Activated CD4-positive, alpha-beta memory T cell treated with anti-CD3 and anti-CD28 coated beads for 36 hours (primary cell): ENCODE measurements at places on chromosomes 5 and 9. TPM values are rescaled to one million over a fixed set of nuclear protein-coding genes. Genes with fewer than 3 reads are reported as not detected.

Gene SHOC1
- not detected for total RNA-seq

Gene HINT2
- total RNA-seq: 72.6 TPM

Gene ST8SIA4
- total RNA-seq: 32.8 TPM

Gene TAF1L
- not detected for total RNA-seq

Gene SLC36A2
- total RNA-seq: not detected

Gene NR6A1
- 0.61 TPM for total RNA-seq

Gene IL7R
- total RNA-seq: 163 TPM

Gene C5orf46
- not detected for total RNA-seq

Gene CATSPER3
- total RNA-seq: 0.45 TPM

Gene STKLD1
- total RNA-seq: 0.69 TPM

Gene ITGA2
- total RNA-seq: 2.2 TPM

Gene PCDHB4
- total RNA-seq: not detected

Gene PCA3
- total RNA-seq: not detected

GRCh38 chr9:126033318-126033717, 286.1 kb downstream of the PBX3 start:
- no peak for DNase-seq
- no peaks in the 10 kb centered on the region for H3K4me1 ChIP-seq
- no peak overlapping the region for H3K27ac ChIP-seq
- no peak overlapping the region for H3K4me3 ChIP-seq
- peaks cover 19% of the 10 kb centered on the region for H3K27me3 ChIP-seq
- H3K36me3 ChIP-seq: no peaks in the 10 kb centered on the region

GRCh38 chr5:10856683-10857337, 95.8 kb upstream of the DAP start:
- peak; percentile 21 for DNase-seq
- no peak overlapping the region for H3K27ac ChIP-seq
- H3K36me3 ChIP-seq: no peaks in the 10 kb centered on the region
- H3K27me3 ChIP-seq: peaks cover 12% of the 10 kb centered on the region

DNA sequence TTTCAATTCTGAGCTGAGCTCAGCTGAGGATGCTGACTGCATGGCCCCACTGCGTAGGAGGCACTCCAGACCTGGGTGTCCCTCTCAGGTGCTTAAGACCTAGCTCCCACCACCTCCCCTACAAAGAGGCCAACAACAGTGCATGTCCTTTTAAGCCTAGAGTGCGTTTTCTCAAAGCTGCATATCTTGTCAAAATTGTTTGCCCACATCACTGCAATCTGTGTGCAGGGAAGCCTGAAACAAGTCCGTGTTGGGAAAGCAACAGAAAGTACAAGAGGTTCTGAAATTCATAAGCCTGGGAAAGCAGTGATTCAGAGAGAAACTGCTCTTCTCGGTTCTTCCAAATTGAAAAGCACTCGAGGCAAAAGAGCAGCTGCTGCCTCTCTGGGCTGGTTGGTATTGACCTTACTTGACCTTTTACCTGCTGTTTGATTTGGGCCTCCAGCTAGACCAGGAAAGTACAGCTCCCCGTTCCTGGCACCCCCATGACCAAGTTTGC, 238.4 kb downstream of the NR2F1-AS1 start:
- no peak overlapping the region for H3K27ac ChIP-seq
- no peak for DNase-seq
- no peaks in the 10 kb centered on the region for H3K27me3 ChIP-seq
- H3K36me3 ChIP-seq: no peaks in the 10 kb centered on the region

GRCh38 chr5:80372780-80373179, 35.1 kb upstream of the ZFYVE16 start:
- no peaks in the 10 kb centered on the region for H3K36me3 ChIP-seq
- no peak for DNase-seq
- no peak overlapping the region for H3K27ac ChIP-seq
- H3K4me1 ChIP-seq: no peaks in the 10 kb centered on the region
- peaks cover 2% of the 10 kb centered on the region for H3K27me3 ChIP-seq

- H3K36me3 ChIP-seq: no peaks in the 10 kb centered on the region
- H3K4me3 ChIP-seq: no peak overlapping the region
- no peak overlapping the region for H3K27ac ChIP-seq
- peaks cover 37% of the 10 kb centered on the region for H3K27me3 ChIP-seq
These were observed 12.0 kb downstream of the IRX1 start for GRCh38 chr5:3607541-3608181.

- H3K4me3 ChIP-seq: peak overlapping the region; percentile 68
- H3K4me1 ChIP-seq: peaks cover 25% of the 10 kb centered on the region
- peak overlapping the region; percentile 74 for H3K27ac ChIP-seq
- peak; percentile 73 for DNase-seq
- peaks cover 8% of the 10 kb centered on the region for H3K36me3 ChIP-seq
These were observed 192.4 kb downstream of the MEF2C start for GRCh38 chr5:88690409-88691229.

DNA sequence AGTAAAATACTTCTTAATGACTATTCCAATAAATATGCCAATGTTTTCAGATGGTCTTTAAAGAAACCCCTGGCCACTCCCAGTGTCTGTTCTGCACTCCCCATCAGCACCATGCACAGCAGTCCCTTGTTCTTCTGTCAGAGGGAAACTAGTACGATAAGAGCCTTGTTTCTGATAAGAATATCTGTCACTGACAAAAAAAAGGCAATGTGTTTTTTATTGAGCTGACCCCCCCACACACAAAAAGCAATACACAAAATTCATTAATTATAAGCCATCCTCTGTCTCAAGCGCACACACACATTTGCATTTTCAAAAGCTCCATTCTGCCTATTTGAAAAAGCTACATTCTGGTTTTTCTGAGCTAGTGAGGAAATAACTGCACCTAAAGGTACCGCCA, 119.1 kb downstream of the ENC1 start:
- no peak for DNase-seq
- H3K36me3 ChIP-seq: peaks cover 7% of the 10 kb centered on the region
- H3K27ac ChIP-seq: no peak overlapping the region
- H3K4me1 ChIP-seq: no peaks in the 10 kb centered on the region
- peaks cover 6% of the 10 kb centered on the region for H3K27me3 ChIP-seq
- H3K4me3 ChIP-seq: no peak overlapping the region

DNA sequence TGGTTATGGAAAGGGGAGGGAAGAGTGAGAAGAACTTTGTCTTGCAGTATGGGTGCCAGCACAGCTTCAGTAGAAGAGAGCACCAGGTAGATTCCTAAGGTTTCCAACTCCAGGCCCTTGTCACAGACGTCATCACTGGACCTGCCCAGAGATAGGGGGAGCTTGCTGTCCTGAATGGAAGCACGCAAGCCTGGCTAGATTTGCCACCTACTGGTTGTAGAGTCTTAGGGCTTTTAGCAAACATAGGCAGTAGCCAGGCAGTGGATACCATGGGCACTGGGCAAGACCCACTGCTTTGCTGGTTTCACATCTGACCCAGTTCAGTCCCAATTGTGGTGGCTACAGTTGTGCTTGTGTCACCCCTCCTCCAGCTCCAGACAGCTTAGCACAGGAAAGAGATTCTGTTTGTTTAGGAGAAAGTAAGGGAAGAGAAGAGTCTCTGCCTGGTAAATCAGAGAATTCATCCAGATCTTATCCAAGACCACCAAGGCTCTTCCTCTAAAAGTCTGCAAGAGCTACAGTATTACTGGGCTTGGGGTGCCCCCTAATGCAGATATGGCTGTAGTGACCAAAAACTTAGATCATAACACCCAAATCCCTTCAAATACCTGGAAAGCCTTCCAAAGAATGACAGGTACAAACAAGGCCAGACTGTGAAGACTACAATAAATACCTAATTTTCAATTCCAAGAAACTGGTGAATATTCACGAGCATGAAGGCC, 158.9 kb downstream of the HINT1 start:
- no peaks in the 10 kb centered on the region for H3K36me3 ChIP-seq
- no peak overlapping the region for H3K27ac ChIP-seq
- H3K27me3 ChIP-seq: no peaks in the 10 kb centered on the region
- DNase-seq: no peak
- H3K4me1 ChIP-seq: no peaks in the 10 kb centered on the region

GRCh38 chr5:31536873-31537272, 4.8 kb downstream of the C5orf22 start:
- no peaks in the 10 kb centered on the region for H3K27me3 ChIP-seq
- peaks cover 24% of the 10 kb centered on the region for H3K36me3 ChIP-seq
- peaks cover 31% of the 10 kb centered on the region for H3K4me1 ChIP-seq
- H3K27ac ChIP-seq: no peak overlapping the region
- DNase-seq: no peak

- DNase-seq: no peak
- H3K4me1 ChIP-seq: peaks cover 28% of the 10 kb centered on the region
- H3K27ac ChIP-seq: no peak overlapping the region
- H3K36me3 ChIP-seq: peaks cover 44% of the 10 kb centered on the region
- H3K27me3 ChIP-seq: no peaks in the 10 kb centered on the region
These were observed 171.0 kb downstream of the INSYN2B start for GRCh38 chr5:169809281-169809680.

GRCh38 chr5:3662344-3662743, 66.7 kb downstream of the IRX1 start:
- no peaks in the 10 kb centered on the region for H3K27me3 ChIP-seq
- no peaks in the 10 kb centered on the region for H3K36me3 ChIP-seq
- no peak overlapping the region for H3K27ac ChIP-seq
- H3K4me3 ChIP-seq: no peak overlapping the region
- H3K4me1 ChIP-seq: no peaks in the 10 kb centered on the region

- DNase-seq: no peak
- no peaks in the 10 kb centered on the region for H3K4me1 ChIP-seq
- no peaks in the 10 kb centered on the region for H3K36me3 ChIP-seq
- H3K27ac ChIP-seq: no peak overlapping the region
- H3K27me3 ChIP-seq: peaks cover 22% of the 10 kb centered on the region
These were observed 16.6 kb upstream of the EGFL7 start for GRCh38 chr9:136645903-136646754.

GRCh38 chr9:69174616-69175463, 763 bp downstream of the TJP2 start:
- H3K36me3 ChIP-seq: no peaks in the 10 kb centered on the region
- H3K27ac ChIP-seq: peak overlapping the region; percentile 71
- peaks cover 36% of the 10 kb centered on the region for H3K27me3 ChIP-seq
- peak overlapping the region; percentile 82 for H3K4me3 ChIP-seq

GRCh38 chr5:163735069-163735468, 229.7 kb downstream of the MAT2B start:
- DNase-seq: no peak
- no peak overlapping the region for H3K27ac ChIP-seq
- no peaks in the 10 kb centered on the region for H3K36me3 ChIP-seq

DNA sequence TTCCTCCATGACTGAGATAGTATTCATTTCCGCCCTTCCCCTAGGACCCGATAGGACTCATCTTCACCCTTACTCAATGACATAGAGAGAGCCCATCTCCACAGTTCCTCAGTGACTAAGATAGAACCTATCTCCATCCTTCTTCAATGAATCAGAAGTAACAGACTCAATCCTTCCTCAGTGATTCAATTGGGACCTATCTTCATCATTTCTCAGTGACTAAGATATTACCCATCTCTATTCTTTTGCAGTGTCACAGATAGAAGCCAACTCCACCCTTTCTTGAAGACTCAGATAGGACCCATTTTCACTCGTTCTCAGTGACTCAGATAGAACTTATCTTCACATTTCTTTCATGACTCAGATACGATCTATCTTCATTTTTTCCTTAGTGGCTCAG, 164.6 kb downstream of the FBXO4 start:
- no peaks in the 10 kb centered on the region for H3K4me1 ChIP-seq
- H3K36me3 ChIP-seq: no peaks in the 10 kb centered on the region
- DNase-seq: no peak
- no peaks in the 10 kb centered on the region for H3K27me3 ChIP-seq
- no peak overlapping the region for H3K4me3 ChIP-seq
- no peak overlapping the region for H3K27ac ChIP-seq

DNA sequence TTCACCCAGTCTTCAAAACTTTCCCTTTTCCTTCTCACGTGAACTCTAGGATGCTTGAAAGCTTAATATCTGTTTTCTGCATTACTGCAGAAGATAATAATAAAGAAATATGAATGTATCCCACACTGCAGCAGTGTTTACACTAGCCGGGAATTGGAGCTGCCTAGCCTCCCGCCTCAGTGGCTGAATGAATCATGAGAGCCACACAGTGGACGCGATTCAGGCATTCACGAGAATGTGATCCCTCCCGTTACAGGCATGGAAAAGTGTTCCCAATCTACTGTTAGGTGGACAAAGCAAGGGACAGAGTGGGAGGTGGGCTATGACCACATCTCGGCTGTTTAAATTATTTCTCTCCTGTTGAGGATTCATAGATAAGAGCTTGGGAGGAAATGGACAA, 69.4 kb upstream of the CTSL start:
- peaks cover 3% of the 10 kb centered on the region for H3K27me3 ChIP-seq
- no peak for DNase-seq
- H3K4me1 ChIP-seq: peaks cover under 1% of the 10 kb centered on the region
- no peak overlapping the region for H3K4me3 ChIP-seq
- H3K27ac ChIP-seq: no peak overlapping the region
- H3K36me3 ChIP-seq: no peaks in the 10 kb centered on the region

GRCh38 chr9:112378328-112379176, 1.4 kb upstream of the HSDL2 start:
- peak overlapping the region; percentile 97 for H3K4me3 ChIP-seq
- DNase-seq: peak; percentile 57
- peaks cover 40% of the 10 kb centered on the region for H3K4me1 ChIP-seq

DNA sequence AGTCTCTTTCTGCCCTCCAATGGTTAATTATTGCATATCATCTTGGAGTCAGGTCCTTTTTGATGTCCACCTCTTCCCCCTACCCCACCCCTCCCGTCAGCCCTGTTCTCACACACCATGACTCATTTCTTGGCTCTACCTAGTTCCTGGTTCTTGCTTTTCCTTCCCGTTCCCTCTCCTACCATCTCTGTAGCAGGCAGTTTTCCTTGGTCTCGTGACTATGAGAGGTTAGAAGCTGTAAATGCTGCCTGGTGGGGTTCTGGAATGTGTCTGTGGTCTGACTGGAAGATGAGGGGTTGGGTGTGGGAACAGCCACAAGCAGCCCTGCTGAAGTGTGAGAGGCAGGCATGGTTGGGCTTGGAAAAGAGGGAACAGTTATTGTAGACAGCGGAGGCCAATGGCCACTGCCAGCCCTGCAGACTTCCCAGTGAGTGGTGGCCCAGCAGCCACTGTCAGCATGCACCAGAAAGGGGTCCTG, 18.2 kb downstream of the SLC22A5 start:
- H3K4me1 ChIP-seq: peaks cover 52% of the 10 kb centered on the region
- DNase-seq: no peak
- H3K36me3 ChIP-seq: no peaks in the 10 kb centered on the region
- H3K4me3 ChIP-seq: no peak overlapping the region

DNA sequence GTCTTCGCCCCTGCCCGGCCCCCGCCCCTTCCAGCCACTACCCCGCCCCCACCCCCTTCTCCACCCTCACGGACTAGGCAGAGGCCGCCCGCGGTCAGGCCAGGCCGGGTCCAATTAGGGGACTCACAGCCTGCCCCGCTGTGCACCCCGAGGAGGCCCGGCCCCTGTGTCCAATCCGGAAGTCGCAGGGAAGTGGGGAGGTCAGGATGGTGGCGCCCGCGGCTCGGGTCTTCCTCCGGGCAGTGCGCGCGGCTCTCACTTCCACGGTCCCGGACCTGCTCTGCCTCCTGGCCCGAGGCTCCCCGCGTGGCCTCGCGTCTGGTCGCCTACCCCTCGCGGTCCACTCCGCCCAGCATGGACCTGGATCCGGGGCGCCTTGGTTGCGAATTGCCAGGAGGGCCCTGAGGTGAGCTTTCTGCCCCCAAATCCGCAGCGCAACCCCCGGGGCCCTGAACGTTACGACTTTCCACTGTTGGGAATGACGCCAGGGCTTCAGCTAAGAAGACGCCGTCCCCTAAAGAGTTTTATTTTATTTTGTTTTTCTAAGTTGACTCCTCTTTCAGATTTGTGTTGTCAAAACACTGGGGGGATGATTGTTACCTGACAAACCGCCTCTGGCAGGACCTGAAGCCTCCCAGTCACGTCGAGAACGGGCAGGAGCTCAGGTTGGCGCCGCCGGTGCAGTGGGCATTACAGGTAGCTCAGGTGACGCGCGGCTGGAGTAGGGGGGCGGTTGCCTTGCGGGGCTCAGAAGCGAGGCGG, 763 bp upstream of the IRX2 start:
- no peak overlapping the region for H3K27ac ChIP-seq
- peaks cover 9% of the 10 kb centered on the region for H3K36me3 ChIP-seq
